Transverse colon (tissue), 4 donors: ENCODE measurements at places on chromosomes 5 and 9. TPM values are rescaled to one million over a fixed set of nuclear protein-coding genes. Genes with fewer than 3 reads are reported as not detected.
A peak's percentile ranks its signal among the peaks of the same experiment; 100 is the strongest.

- no peaks in the 10 kb centered on the region for H3K4me1 ChIP-seq
- no peak overlapping the region for H3K4me3 ChIP-seq
- H3K27me3 ChIP-seq = no peaks in the 10 kb centered on the region
- H3K27ac ChIP-seq = no peak overlapping the region
Observed at GRCh38 chr9:114696814-114697544, 15.0 kb upstream of the TEX48 start.

DNA sequence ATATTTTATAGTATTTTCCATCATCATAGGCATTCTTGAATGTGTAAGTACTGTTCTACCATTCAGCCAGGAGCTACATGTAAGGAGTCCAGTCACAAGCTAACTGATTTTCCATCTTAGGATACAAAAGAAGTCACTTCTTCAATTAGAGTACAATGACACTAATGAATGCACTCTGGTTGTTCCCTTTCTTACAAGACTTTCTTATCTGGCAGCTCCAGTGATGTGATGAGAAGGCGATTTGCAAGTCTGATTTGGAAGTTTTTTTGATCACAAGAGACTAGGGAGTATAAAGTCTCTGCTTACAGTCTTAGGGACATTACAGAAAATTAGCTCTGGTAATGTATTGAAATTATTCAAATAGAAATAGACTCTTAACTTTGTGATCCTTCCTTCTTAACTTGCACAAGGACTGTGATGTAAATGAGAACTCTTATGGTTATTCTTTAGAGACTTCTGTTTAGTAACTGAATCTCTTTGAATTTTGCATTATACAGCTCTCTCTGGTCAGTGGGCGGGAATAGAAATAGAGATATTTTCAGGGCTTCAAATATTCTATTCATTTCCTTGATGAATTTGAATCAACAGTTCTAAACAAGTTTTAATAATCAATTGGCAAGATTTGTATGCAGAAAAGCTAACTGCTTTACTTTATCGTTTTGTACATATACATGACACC lies 130.4 kb upstream of the CDH6 start:
- H3K27me3 ChIP-seq = no peaks in the 10 kb centered on the region
- no peaks in the 10 kb centered on the region for H3K36me3 ChIP-seq
- no peak overlapping the region for H3K27ac ChIP-seq
- no peaks in the 10 kb centered on the region for H3K4me1 ChIP-seq
- H3K4me3 ChIP-seq = no peak overlapping the region

GRCh38 chr9:75086541-75087288 lies 1.2 kb downstream of the NMRK1 start:
- H3K27ac ChIP-seq = peak overlapping the region; percentile 100
- no peaks in the 10 kb centered on the region for H3K36me3 ChIP-seq
- peak; percentile 39 for DNase-seq
- H3K4me3 ChIP-seq = peak overlapping the region; percentile 82
- H3K4me1 ChIP-seq = peaks cover 50% of the 10 kb centered on the region

DNA sequence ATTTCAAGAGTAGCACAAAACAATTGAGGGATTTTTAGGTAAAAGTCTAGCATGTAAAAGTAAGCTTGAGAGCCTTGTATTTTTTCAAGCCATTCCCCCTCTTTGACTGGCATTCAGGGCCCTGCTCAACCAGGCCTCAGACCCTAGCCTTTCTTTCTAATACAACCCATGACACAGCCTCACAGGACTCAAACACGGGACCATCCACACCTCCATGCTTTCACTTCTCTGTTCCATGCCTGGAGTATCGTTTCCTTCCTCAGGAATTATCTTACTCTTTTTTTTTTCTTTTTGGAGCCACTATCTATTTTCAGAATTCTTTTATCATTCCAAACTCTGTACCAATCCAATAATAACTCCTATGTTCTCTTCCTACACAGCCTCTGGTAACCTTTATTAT lies 560.2 kb upstream of the CLINT1 start:
- no peaks in the 10 kb centered on the region for H3K27me3 ChIP-seq
- H3K27ac ChIP-seq = no peak overlapping the region
- H3K4me1 ChIP-seq = no peaks in the 10 kb centered on the region

- DNase-seq = no peak
Observed at GRCh38 chr5:7881091-7881490, 12.1 kb downstream of the MTRR start.

GRCh38 chr5:74209571-74209970 lies 431.0 kb downstream of the ENC1 start:
- no peaks in the 10 kb centered on the region for H3K4me1 ChIP-seq
- no peaks in the 10 kb centered on the region for H3K36me3 ChIP-seq
- H3K27me3 ChIP-seq = no peaks in the 10 kb centered on the region
- H3K4me3 ChIP-seq = no peak overlapping the region
- no peak for DNase-seq

- DNase-seq = peak; percentile 45
- H3K27me3 ChIP-seq = no peaks in the 10 kb centered on the region
- H3K4me3 ChIP-seq = no peak overlapping the region
- H3K36me3 ChIP-seq = no peaks in the 10 kb centered on the region
- no peaks in the 10 kb centered on the region for H3K4me1 ChIP-seq
Observed at GRCh38 chr5:112492291-112492690, 73.2 kb upstream of the EPB41L4A start.

GRCh38 chr9:120902569-120903535 lies 23.7 kb downstream of the TRAF1 start:
- no peak overlapping the region for H3K4me3 ChIP-seq
- H3K27ac ChIP-seq = no peak overlapping the region
- no peaks in the 10 kb centered on the region for H3K36me3 ChIP-seq
- DNase-seq = no peak
- no peaks in the 10 kb centered on the region for H3K27me3 ChIP-seq

GRCh38 chr5:111280282-111280951 lies 56.2 kb downstream of the CAMK4 start:
- H3K36me3 ChIP-seq = no peaks in the 10 kb centered on the region
- H3K4me1 ChIP-seq = no peaks in the 10 kb centered on the region
- H3K27ac ChIP-seq = no peak overlapping the region
- no peak for DNase-seq

GRCh38 chr5:40796487-40796889 lies 1.7 kb downstream of the PRKAA1 start:
- no peak for DNase-seq
- no peaks in the 10 kb centered on the region for H3K27me3 ChIP-seq
- H3K4me3 ChIP-seq = no peak overlapping the region
- H3K4me1 ChIP-seq = peaks cover 39% of the 10 kb centered on the region

DNA sequence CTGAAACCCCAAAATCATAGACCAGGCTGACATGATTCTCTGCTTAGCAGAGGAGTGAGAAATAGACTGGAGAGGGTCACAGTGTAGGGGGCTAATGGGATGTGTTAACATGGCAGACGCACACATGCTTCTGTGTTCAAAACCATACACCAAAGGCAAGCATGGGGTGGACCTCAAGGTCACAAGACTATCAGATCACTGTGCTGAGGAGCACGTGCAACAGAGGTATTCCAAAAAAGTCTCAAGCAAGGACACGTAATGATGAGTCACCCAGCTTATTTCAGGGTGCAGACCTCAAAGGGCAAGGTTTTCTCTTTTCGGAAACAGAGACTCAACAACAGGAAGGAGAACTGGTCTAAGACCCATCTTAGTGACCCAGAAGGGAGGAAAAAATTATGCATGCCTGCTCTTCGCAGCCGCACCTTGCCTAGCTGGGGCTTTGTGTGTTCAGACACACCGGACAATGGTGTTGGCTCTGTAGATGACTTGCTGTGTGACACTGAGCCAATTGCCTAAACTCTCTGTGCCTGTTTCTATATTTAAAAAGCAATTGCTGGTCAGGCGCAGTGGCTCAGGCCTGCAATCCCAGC lies 20.3 kb downstream of the WHRN start:
- no peak overlapping the region for H3K4me3 ChIP-seq
- DNase-seq = no peak

DNA sequence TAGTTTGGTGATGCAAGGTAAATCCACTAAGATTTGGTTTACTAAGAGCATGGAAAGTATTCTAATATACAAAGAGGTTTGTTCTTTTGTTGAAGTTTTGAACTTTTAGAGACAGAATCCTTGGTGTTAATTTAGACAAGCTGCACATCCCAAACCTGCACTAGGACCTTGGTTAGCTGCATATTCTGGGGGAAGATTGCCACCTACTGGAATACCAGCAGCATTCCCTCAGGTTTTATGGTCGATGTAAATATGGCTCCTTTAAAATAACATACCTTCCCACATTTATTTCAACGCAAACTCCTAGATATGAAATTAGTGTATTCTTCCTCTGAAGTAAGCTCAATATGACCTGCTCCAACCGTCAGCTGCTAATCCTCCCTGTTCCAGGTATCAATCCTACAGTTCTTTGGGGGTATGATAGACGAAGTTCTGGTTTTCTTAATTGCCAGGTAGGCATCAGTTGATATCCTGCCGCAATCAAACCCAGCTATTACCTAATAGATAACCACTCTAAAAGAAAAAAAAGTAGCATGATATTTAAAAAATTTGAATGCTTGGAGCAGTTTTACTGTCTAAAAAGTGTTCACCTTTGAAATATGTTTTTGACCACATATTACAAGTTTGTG lies 624.1 kb downstream of the ISL1 start:
- H3K36me3 ChIP-seq = no peaks in the 10 kb centered on the region
- H3K4me3 ChIP-seq = no peak overlapping the region
- no peak for DNase-seq
- H3K27ac ChIP-seq = no peak overlapping the region
- no peaks in the 10 kb centered on the region for H3K4me1 ChIP-seq

- H3K4me3 ChIP-seq = no peak overlapping the region
- no peaks in the 10 kb centered on the region for H3K36me3 ChIP-seq
- no peak for DNase-seq
- H3K27me3 ChIP-seq = no peaks in the 10 kb centered on the region
- no peak overlapping the region for H3K27ac ChIP-seq
Observed at GRCh38 chr9:90919883-90920282, 118.3 kb downstream of the SYK start.

DNA sequence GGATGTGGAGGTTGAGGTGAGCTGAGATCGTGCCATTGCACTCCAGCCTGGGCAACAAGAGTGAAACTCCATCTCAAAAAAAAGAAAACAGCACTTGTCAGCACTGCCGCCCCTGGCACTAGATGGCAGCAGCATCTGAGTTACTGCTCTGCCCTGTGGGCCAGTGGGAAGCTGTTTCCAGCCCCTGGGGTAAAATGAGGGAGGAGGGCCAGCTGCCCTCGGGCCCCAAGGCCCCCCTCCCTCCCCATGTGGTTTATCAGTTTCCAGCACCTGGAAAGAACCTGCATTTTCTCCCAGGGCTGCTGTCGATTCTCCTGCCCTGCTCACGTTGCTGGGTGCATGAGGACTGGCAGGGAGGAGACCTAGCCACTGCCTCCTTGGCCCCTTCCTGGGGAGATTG lies 13.2 kb upstream of the CEL start:
- no peak overlapping the region for H3K4me3 ChIP-seq
- H3K27me3 ChIP-seq = no peaks in the 10 kb centered on the region
- H3K27ac ChIP-seq = no peak overlapping the region
- peaks cover 13% of the 10 kb centered on the region for H3K4me1 ChIP-seq
- DNase-seq = peak; percentile 31
- H3K36me3 ChIP-seq = peaks cover 39% of the 10 kb centered on the region

DNA sequence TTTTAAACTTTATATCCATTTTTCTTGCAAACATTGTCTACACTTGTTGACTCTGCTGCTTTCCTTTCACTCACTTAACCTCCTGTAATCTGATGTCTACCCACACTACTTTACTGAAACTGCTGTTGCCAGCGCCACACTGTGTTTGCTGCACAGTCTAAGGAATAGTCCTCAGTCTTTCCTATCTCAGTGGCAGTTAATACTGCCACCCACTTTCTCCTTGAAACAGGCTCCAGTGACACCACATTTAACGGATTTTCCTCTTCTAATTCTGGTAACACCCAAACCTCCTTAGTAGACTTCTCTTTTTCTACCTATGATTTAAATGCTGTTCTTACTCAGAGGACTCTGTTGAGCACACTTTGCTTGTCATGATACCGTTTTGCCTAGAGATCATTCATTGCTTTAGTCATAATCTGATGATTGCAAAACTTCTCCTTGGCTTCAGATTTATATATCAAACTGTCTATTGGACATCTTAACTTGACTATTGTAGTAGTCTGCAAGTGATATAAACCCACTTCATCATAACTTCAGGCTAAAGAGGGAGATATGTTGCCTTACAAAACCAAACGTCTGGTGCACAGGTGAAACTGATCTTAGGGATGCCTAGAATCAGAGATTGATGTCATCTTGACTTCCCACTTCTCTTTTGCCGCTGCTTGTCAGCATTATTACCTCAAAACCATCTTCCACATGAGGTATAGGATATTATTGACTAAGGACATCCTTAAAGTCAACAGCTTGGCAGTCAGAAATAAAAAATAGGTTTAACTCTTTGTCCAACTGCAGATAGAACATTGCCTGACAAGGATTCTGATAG lies 94.1 kb downstream of the CDC42SE2 start:
- peaks cover 25% of the 10 kb centered on the region for H3K4me1 ChIP-seq
- H3K4me3 ChIP-seq = no peak overlapping the region
- H3K36me3 ChIP-seq = peaks cover 10% of the 10 kb centered on the region
- no peak overlapping the region for H3K27ac ChIP-seq
- DNase-seq = no peak

DNA sequence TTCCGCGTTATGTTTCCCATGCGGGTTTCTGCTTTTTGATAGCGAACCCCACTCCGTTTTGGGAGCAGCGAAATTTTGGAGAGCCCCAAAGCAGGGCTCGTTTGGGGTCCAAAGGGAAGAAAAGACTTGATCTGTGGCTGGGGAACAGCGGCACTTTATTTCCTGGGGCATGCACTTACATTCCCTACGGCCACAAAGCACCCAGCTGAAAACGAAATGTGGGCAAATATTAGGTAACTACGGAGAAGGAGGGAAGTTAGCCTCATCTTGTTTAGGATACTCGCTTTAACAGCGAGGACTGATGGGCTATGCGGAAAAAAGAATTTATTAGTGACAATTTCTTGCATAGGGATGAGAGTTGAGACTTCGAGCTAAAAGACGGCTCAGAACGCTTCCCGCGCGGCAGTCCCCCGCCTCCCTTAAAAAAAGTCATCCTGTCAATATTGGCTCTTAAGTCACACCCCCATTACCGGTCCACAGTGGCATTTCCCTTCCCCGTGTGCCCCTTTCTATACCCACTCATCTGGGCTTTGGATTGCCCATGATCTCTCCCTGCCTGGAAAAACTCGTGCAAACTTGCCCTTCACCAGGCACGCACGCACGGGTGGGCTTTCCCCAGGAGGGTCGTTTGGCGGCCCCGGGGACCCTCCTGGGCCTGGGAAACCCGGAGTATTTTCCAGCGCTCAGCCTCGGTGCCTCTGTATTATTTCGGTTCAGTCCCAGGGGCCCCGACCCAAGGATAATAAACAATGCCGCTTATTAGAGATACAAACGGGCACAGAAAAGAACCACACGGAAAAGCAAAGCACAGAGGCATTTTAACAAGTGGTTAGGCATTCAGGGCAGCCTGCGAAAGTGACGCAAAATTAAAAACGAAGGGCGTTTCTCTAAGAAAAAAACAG lies 35.8 kb upstream of the NFIB start:
- peaks cover 53% of the 10 kb centered on the region for H3K4me1 ChIP-seq
- peak overlapping the region; percentile 59 for H3K27ac ChIP-seq
- no peaks in the 10 kb centered on the region for H3K36me3 ChIP-seq
- peak overlapping the region; percentile 31 for H3K4me3 ChIP-seq

PHF24 gene
- total RNA-seq = 0.27 TPM

FOXD4L6 gene
- not detected for total RNA-seq

DCTN4 gene
- total RNA-seq = 43.6 TPM

SNCAIP gene
- total RNA-seq = 0.82 TPM

SH3GL2 gene
- 0.41 TPM for total RNA-seq

ADAMTS6 gene
- total RNA-seq = not detected

GPR150 gene
- total RNA-seq = 0.41 TPM

ARL14EPL gene
- not detected for total RNA-seq

PFN3 gene
- not detected for total RNA-seq

AHRR gene
- 1.5 TPM for total RNA-seq

SIT1 gene
- total RNA-seq = not detected

SEMA4D gene
- total RNA-seq = 10.3 TPM

PCDHA12 gene
- total RNA-seq = 0.55 TPM

PIP5KL1 gene
- total RNA-seq = 4.6 TPM

SHISAL2B gene
- not detected for total RNA-seq
